Activated CD4-positive, alpha-beta T cell treated with anti-CD3 and anti-CD28 coated beads, Interleukin-2, amount 50 U/mL, for 24 hours (primary cell): ENCODE measurements at places on chromosomes 1 and 21.

GRCh38 chr1:180360333-180361075 lies 130.4 kb downstream of the LHX4 start:
- DNase-seq, result no peak

DNA sequence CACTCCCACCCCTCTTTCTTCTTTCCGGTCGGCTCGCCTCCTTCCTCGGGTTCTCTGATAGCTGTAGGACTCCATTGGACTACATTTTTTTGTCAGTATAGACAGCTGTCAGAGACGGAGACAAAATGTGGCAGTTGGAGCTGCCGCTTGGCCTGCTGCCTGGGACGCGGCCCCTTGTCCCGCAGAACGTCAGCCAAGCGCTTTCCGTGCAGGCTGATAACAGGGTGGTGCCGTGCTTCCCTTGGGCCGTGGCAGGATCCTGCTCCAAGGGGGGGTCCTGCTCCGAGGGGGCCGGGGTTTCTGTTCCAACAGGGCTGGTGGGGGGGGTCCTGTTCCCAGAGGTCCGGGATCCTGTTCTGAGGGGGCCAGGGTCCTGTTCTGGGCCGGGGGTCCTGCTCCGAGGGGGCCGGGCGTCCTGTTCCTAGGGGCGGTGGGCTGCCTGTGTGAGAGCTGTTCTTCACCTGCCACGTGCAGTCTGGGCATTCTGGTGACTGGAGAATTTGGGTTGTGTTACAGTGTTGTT lies 4.9 kb downstream of the SKI start:
- DNase-seq, result no peak

- no peak for DNase-seq
Measured at GRCh38 chr1:238672262-238672661, 714.1 kb upstream of the CHRM3 start.

DNA sequence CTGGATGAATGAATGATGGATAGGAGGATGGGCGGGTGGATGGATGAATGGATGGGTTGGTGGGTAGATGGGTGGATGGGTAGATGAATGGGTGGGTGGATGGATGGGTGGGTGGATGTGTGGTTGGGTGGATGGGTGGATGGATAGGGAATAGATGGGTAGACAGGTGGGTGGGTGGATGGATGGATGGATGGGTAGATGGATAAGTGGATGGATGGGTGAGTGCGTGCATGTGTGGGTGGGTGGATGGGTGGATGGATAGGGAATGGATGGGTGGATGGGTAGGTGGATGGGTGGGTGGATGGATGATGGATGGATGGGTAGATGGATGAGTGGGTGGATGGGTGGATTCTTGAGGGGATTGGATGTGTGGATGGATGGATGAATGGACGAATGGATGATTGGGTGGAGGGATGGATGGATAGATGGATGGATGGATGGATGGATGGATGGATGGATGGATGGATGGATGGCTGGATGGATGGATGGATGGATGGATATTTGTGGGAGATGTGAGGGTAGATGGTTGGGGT lies 68.7 kb downstream of the SDC3 start:
- DNase-seq, result no peak

- DNase-seq, result no peak
Measured at GRCh38 chr1:201020040-201020591, 3.4 kb downstream of the KIF21B start.

GRCh38 chr1:88191917-88192316 lies 492.2 kb upstream of the PKN2 start:
- DNase-seq, result no peak

DNA sequence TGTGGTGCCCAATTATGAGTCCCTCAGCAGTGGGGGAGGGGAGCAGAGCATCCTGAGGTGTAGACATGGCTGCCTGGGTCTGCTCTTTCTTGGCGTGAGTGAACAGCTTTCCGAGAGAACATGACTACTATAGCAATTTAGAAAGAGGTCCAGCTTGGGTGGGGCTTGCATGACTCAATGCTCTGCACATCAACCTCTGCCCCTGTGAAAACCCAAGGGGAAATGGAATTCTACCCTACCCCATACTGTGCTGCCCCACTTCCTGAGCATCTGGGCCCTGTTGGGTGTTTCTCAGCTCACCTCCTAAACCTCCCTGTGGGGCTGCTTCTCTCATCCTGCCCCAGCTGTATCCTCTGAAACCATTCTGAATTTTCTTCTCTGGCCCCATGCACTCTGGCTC lies 8.2 kb upstream of the AZIN2 start:
- DNase-seq, result no peak

- no peak for DNase-seq
Measured at GRCh38 chr1:235468004-235468403, 36.2 kb downstream of the B3GALNT2 start.

- DNase-seq, result no peak
Measured at GRCh38 chr1:56436912-56437417, 142.4 kb downstream of the PLPP3 start.

- DNase-seq, result no peak
Measured at GRCh38 chr1:67759692-67760029, 73.6 kb downstream of the GNG12 start.

- DNase-seq, result no peak
Measured at GRCh38 chr1:64489707-64490106, 19.8 kb downstream of the CACHD1 start.

DNA sequence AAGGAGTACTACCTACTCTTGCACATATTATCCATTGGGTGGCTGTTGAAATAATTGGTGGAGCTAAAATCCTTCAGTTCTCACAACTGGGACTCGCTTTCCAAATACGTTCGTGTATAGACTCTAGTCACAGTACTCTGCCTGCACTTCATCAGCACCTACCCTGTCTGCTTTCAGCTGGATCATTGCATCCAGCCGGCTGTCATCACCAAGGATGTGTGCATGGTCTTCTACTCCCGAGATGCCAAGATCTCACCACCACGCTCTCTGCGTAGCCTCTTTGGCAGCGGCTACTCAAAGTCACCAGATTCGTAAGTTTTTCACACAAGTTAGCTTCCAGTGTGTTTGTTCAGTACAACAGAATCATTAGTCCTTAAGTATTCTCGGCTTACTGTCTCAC lies 37.3 kb upstream of the PGD start:
- DNase-seq, result no peak

- DNase-seq, result no peak
Measured at GRCh38 chr1:201302163-201303152, 19.2 kb downstream of the PKP1 start.

DNA sequence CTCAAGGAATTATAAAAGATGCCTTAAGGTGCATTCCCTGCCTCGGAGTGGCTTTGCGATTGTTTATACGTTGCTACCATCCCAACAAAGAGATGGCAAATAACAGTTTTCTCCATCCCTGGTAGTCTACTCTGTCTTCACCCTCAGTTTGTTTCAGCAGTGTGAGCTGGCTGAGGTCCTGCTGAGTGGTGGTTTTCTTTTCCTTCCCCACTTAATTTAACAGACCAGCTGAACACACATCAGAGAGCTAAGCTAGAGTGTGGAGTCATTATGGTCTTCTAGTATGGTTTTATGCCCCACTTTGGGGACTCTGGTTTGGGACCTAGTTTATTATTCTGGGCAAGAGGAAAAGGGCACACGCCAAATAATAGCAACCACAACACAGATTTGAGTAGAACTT lies 2.2 kb downstream of the PIGV start:
- DNase-seq, result no peak

DNA sequence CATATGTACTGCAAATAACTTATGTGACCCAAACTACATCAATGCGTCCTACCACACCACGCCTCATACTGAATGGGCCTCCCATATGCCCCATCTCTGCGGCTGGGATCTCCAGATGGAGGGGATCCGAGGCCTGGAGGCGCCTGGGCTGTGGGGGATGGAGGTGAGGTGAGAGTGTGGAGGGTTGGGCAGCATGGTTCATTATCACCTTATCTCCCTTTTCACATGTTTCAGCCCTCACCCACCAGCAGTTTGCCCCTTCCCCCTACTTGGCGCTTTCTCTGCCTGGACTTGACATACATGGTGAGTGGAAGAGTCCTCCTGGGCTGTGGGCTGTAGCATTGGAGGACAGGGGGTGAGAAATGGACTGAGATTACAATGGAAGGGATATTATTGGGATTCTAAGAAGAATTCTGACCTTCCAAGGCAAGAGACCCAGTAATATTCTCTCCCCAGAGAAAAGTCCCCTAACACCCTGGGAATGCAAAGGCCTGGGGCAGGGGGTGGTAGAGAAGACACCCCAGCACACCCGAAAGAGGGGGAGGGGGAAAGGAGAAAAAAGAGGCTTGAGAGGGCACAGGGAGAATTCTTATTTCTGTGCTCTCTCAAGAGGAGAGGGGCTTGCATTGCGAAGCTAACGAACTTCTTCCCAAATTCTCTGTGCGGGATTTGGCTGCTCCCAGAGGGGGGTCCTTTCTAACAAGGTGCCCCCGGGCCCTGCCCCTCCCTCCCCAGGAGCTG lies 61.4 kb downstream of the MEF2D start:
- no peak for DNase-seq

GRCh38 chr1:101081496-101082488 lies 56.2 kb upstream of the DPH5 start:
- DNase-seq, result peak; percentile 25

DNA sequence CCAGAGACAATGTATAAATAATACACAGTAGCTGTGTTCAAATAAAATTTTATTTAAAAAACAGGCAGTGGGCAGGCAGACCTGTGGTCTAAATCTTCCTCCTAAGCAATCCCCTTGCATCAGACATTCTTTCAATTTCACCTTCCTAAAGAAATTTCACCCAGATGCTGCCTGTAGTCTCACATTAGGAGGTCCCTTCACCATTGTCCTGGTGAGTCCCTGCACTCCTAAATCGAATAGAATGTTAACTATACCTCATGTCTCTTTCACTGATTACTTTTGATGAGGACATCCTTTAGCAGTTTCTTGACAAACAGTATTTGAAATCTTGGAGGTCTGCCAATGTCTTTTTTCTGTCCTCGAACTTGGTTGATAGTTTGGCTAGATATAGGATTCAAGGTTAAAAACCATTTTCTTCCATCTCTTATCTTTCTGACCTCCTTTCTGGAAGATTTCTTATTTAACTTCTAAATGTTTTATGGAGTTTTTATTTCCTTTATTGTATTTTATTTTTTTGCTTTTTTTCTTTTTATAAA lies 77.5 kb downstream of the LPGAT1 start:
- no peak for DNase-seq

DNA sequence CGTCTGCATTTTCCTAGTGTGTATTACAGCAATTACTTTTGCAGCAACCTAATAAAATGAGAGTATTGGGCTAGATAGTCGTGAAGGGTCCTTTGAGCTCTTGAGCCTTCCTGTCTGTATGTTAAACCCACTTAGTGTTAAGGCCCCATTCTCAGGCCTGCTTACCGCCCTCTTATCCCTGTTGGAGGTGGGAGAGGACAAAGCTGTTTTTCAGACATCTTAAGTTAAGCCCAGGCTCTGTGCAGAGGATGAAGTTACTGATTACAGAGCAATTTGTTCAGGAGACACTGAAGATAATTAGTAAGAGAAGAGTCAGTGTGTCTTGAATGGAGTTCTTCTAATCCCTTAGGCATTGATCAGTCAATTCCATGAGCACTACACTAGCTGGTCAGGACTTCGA lies 114.6 kb downstream of the UCK2 start:
- DNase-seq, result no peak

DNA sequence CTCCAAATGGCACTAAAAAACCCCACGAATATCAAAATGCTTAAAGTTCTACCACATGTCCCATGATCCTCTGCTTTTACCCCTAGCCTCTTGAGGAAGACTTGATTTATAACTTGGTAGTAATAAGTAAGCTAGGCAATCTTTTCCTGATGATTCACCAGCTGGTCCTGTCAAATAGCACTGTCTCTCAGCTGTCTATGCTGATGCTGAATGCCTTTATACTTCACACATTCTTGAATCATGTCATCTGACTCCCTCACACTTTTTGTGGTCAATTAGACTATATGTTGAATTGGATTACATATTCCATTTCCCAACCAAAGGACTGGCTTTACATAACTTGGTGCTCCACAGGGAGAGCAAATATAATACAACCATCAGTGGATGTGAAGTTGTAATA lies 16.6 kb downstream of the C21orf91 start:
- DNase-seq, result no peak

GRCh38 chr1:113517346-113517745 lies 127.0 kb downstream of the MAGI3 start:
- no peak for DNase-seq

DNA sequence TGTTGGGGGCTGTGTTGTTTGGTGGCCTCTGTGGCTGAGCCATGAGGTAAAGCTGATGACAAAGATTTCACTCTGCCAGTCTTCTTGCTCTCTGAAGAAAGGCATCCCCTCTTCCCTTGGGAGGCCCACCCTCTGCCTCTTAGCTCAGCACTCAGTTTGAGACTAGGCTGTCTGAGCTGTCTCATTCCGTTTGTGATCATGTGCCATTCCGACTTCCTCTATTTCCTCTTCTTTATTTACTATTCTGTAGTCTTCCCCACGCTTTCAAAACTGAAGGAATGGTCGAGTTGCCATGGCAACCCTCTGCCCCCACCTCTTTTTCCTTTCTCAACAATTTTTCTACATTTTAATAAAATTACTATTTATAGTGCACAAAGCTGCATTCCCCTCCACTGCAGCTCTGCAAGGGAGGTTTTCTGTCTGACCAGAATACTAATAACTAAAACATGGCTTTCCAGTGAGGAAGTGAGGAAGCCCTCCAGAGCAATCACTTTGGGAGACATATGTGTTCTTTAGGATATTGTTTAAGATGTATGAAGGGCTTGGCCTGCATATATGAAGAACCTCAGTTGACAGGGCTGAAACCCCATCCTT lies 30.8 kb downstream of the KCNA3 start:
- DNase-seq, result no peak

DNA sequence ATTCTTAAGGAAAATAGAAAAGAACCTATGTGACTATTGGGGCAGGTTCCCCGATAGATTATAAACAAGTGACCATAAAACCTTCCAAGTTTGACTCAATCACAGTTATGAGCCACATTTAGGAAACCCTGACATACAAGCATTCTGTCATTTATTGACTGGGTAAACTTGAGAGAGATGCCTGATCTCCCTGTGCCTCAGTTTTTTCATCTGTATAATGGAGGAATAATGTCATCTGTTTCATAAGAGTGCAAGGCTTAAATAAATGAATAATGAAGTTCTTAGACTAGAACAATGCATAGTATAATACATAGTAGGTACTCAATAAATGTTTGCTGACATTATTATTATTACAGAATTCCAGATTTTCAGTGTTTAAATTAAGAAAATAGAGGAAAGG lies 18.9 kb upstream of the EEIG2 start:
- no peak for DNase-seq

DNA sequence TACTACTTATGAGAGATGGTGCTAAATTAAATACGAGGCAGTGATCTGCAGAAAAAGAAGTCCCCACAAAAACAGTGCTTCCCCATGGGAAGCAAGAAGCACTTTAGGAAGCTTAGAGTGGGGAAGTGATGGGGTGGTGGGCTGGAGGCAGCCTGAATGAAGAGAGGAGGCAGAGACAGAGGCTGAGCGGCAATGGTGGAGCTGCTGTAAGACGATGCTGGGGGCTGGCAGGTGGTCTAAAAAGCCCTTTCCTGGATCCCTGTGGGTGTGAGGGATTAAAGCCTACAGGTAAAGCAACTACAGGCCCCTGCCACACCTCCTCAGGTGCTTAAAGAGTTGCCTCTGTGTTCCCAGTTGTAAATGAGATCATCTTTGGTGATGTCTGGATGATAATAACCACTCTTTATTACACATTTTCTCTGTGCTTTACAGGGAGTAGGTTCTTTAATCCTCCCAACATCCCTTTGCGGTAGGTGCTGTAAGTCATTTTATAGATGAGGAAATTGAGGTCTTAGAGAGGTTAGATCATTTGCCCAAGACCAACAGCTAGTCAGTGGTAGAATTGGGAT lies 39.2 kb downstream of the CNN3 start:
- DNase-seq, result no peak
